ENCODE measurements at places on chromosomes 1 and 21.

- no peak for DNase-seq
These were observed 72.0 kb upstream of the VAV3 start for GRCh38 chr1:108036796-108037562.

- DNase-seq, result no peak
These were observed 2.6 kb upstream of the TMEM82 start for GRCh38 chr1:15739745-15740144.

- no peak for DNase-seq
These were observed 1.5 kb downstream of the NAXE start for GRCh38 chr1:156592910-156593660.

DNA sequence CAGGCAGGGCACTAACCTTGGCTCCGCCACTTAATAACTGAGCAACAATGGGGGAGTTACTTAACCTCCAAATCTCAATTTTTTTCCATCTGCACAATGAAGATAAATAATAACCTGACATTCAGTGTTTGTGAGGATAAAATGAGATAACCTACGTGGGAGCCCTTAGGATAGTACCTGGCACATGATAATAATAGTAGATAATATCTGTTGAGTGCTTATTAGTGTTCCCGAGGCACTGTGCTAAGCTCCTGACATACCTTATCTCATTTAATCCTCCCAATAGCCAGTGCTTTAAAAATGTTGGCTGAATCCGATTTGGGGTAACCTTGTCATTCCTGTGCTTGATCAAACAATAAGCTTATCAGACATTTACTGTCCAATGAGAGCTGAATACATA is 128.7 kb upstream of the UBE2U start:
- DNase-seq, result no peak

GRCh38 chr1:47624531-47624930 is 186.7 kb downstream of the FOXD2 start:
- DNase-seq, result no peak

- DNase-seq, result peak; percentile 96
These were observed 137.8 kb downstream of the PTPRC start for GRCh38 chr1:198776602-198777029.

DNA sequence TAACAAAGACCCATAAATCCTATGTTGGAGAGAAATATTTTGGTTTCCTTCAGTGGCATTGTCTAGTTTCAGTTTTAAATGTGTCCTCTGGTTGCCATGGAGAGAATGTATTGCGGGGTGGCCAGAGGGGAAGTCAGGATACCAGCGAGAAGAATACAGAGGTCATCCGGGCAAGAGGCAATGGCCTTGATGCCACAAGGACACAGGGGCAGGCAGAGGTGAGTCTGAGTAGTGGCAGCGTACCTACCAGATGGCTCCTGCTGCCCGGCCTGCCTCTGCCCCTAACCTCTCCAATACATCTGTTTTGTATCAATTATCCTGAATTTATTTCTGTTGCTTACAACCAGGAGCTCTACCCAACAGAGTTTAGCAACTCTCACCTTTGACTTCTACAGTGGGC is 14.9 kb downstream of the KLHDC7A start:
- DNase-seq, result no peak

DNA sequence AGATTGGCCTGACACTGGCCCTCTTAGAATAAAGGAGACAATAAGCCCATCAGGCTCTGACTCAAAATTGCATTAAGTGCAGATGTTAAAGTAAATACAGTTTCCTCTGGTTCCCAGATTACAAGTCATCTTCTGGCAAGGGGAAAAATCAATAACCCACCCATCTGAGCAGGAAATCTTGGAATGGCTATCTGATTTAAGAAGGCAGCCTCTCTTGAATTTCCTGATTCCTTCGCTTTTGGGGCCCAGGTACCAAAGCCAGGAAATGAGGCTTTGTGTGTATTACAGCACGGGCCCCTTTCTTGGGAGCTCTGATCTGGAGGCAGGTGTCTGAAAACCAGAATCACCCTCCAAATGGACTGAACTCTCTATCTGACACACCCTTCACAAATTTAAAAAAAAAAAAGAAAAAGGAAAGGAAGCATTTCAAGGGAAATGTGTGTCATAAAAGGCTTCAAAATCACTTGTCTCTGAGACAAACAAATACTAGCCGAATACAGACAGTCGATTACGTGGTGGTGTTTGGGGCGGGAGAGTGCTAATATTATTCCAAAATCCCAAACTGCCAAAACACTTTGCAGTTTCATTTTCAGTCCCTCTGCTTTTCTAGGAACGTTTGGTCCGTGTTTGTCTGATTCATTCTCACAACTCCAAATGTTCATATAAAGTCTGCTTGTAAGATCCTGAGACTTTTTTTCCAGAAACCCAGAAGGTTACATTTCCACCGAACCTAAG is 240.9 kb upstream of the CAMK1G start:
- DNase-seq, result no peak

DNA sequence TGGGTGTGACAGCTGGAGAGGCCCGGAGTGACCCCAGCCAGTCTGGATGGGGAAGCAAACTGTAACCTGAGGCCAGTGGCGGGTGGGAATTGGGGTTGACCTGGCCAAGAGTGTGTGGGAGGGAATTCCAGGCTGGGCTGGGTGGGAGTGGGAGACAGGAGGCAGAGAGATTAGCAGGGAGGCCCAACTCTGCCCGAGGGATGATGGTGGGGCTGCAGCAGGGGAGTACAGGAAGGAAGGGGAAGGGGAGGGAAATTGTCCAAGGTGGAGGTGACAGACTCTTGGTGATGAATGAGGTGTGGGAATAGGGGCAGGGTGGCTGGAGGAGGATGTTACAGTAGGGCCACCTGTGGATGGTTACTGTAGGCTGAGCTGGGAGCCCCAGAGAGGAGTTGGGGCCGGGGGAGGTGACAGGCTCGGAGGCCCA is 40.4 kb downstream of the HUNK start:
- no peak for DNase-seq

DNA sequence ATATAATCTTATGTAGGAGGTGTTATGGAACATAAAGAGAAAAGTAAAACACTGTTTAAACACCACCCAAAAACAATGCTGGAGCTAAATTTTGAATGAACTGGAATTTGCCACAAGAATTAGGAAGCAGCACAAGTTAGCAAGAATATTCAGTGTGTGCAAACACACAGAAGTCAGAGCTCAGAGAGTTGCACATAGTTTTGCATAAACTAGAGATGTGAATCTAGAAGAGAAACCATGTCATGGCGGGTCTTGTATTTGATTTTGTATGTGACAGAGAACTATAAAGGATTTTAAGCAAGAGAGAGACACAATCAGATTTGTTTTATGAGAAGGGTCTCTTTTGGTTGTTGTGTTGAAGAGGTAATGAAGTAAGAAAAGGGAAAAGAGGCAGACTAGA is 38.2 kb downstream of the SELENOF start:
- DNase-seq, result no peak

- no peak for DNase-seq
These were observed 12.2 kb downstream of the UTP25 start for GRCh38 chr1:209839875-209840546.

DNA sequence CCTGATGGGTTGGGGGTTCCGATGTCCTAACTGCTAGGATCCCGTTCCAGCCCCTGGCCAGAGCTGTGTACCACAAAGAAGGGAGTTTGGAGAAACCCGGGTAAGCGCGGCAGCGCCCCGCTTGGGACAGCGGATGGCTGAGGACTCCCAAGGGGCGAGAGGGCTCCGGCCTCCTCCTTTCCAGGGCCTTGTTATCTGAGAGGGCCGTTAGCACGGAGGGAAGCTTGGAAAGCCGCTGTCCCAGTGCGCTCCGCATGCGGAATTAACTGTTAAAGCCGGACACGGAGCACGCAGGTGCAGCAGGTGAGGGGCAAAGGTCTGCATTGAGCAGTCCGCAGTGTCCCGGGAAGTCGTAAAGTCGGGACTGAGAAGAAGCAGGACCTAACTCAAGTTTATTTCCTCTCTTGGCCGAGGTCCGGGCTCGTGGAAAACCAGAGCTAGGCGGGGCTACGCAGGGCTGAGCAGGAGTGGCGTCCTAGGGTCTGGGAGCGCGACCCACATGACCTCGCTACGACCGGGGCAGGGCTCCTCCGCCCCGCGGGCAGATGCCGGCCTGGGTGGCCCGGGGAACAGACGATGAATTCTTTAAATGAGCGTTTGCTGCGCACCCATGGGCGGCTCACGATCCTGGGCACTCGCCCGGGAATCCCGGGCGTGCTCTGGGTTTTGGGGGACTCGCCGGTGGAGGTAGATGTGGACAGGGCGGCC is 4.5 kb downstream of the LHX4 start:
- DNase-seq, result no peak

DNA sequence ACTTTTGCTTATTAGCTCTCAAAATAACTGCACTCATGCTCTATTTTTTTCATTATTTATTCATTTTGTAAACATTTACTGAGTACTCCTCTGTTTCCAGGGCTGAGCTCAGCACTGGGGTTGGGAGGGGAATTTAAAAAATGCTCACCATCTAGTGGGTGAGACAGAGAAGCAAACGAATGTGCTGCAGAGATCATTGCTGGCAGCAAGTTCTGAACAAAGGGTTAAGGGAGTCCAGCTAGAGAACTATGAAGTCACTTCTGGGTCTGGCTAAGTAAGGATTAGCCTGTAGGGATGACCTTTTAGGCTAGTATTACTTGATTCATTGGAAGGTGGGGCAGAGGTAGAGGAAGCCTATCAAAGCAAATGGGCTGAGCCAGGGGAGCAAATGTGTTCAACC is 99.1 kb upstream of the ZNF644 start:
- no peak for DNase-seq

GRCh38 chr1:24309762-24310485 is 9.2 kb upstream of the GRHL3 start:
- DNase-seq, result no peak

- no peak for DNase-seq
These were observed 872 bp upstream of the PPP2R5A start for GRCh38 chr1:212284332-212284743.

DNA sequence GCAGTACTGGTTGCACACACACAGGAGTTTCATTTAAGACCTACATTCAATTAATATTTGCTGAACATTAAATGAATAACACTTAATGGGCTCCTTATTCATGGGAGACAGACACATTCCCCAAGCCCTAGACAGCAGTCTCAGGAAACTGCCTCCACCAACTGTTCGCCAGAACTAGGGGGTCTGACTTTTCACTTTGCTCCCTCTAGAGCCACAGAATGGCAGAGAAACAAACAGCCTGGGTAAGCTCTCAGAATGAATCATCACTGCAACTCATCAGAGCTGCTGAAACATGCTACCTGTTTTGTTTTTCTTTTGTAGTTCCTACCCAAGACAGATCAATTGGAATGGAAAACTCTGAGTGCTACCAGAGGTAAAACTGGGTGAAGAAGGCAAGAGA is 31.7 kb downstream of the ELK4 start:
- no peak for DNase-seq

DNA sequence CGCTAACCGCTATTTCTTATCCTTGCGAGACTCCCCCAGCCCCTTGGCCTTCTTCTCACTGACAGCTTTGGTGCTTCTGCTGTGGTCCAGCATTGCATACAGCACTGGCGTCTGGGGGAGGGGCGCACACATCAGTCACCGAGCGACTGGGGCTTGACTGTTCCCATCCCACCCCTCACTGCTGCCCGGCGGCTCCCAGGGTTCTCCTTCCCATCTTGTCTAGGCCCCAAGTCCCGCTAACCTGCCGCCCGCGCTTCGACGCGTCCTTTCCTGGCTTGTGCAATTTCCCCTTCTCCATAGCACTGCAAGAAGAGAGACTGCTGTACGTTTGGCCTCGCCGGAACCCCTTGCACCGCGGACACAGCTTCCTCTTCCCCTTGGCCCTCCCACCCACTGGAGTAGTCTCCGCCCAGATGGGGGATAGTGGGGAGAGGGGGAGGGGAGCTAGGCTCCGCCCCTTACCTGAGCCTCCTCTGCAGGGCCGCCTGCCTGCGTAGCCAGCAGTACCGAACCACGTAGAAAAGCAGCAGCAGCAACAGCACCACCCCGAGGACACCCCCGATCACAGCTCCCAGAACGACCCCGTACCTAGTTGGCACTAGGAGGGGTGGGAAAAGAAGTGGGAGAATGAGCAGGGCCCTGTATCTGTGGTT is 3.8 kb downstream of the MPZ start:
- DNase-seq, result peak; percentile 96

DNA sequence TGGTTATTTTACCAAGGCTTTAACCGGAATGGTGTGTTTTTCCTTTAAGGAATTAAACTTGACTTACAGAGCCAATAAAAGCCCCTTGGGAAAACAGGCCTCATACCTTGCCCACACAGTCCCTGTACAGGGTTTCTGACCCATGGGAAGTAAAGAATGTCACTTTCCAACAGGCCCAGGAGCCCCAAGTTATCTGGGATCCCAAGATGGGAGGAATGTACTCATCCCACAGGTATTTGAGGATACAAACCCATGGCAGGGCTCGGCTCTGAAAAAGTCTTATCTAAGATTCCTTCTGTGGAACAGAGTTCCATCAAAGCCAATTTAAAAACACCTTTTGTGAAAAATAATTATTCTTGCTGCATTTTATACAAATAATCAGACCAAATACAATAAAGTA is 15.3 kb upstream of the COX20 start:
- DNase-seq, result no peak

DNA sequence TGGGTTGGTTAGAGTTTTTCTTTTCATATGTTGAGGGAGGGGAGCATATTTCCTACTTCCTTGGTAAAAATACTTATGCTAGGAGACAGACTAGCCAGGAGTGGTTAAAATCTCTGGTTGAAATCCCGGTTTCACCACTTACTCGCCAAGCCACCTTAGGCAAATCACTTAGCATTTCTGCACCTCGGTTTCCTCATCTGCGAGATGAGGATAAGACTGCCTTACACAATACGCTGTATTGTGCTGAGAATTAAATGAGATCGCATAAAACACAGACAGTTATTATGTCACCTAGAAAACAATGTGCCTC is 1.4 kb downstream of the IFFO2 start:
- DNase-seq, result peak; percentile 42

DNA sequence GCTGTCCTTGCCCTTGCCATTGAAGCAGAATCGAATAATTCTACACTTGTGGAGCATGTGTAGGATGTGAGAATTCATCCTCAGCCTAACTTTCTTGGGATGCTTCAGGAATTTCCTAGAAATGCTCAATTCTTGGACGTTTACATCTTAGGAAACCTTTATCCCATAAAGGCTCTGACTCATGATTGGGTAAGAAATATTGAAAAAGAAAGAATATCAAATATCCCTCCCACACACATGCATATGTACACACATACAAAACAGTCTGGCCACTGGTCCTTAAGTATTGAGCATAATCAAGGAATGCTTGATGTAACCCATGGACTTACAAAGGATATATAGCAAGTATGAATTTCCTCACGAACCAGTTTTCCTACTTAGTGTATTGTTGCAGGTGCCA is 83.9 kb upstream of the IPO9 start:
- DNase-seq, result no peak
